8988T (cell line): ENCODE measurements at places on chromosomes 7 and 10.

DNA sequence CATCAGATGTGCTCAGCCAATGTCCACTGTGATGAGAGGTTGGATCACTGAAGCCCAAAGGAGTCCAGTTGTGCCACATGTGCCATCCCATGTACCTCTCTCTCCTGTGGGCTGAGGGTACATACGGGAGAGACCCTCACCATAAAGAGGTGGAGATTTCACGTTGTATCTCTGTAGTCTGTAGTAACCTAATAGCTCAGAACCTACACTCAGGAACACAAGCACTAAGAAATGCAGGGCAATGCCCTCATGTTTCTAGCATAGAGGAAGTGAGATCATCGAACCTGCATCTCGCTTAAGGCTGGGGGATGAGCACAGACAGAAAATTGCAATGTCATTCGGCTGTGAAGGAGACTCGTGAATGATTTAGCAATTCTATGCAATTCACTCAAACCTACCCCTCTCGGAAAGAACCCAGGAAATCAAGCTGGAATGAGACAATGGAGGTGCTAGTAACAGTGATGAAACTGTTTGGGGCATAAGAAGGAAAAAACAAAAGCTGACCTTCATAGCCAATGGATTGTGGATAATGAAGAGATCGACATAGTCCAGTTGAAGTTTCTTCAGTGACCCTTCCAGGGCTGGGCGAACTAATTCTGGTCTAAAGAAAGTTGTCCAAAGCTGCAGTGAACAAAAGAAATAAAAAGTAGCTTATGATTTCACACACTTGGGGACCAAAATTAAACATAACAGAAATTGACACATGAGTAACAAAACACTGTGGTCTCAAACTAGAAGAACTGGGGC, 80.3 kb upstream of the UCN3 start:
- no peak for DNase-seq

- no peak for DNase-seq
Observed at GRCh38 chr10:1652151-1652550, 85.2 kb downstream of the ADARB2 start.

DNA sequence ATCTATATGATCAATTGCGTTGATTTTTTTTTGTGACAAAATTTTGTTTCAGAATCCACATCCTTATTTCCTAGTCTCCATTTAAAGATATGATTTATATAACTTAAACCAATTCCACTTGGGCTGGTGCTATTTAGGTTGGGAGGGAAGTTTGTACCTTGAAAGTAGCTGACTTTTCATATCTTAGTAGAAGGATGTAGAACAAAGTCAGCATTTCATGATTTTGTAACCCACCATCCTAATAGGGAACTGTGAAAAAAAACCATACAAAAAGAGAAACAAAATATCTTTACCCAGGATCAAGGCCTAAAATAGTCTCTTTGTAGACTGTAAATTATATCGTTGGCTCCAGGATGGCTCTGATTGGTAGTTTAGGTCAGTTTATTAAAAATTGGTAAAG, 8.3 kb downstream of the HECTD2 start:
- no peak for DNase-seq

DNA sequence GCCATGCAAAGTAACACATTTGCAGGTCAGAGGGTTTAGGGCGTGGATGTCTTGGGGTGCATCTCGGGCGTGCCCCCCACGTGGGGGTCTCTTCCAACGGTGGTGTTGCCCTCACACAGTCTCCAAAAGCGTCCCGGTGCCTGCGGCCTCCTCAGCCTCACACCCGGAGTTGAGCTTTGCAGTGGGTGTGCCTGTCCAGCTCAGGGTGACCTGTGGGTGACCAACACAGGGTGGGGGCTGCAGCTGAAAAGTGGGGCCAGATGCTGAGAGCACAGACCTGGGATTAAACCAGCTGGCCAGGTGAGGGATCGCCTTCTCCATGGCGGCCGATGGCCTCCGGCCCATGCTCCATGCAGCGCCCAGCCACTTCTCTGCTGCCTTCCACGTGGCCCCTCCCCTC, 63.1 kb downstream of the PWWP2B start:
- DNase-seq: no peak

DNA sequence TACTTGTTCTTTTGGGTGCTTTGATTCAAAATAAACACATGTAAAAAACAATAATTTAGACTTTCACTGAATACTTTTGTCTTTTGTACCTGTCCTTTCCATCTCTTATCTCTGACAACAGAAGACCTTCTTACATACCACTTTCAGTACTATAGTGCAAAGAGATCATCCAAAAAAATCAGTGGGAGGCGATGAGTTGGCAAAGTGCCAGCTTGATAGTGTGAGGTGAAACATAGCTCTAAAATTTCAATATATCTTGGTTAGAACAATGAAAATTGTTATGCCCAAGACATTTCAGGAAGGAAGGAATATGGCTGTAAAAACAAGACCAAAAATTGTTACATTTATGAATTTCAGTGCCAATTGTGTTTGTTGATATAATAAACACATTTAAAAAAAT, 390.2 kb upstream of the COBL start:
- DNase-seq: no peak

DNA sequence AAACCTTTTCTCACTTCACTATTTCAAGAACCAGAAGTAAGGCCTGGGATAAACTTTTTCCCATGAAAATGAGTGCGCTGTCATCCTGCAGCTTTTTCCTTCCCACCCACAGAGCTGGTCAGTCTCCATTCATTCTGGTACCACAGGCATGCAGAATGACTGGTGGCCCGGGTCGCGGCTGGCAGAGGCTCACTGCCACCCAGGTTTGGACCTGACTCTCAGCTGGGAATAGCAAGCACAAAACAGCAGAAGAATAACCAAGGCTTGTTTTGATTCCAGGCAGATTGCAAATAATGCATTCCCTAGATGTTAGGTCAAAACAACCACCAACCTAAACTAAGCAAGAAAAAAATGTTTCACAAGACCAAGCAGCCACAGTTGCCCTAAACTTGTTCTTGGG, 190.5 kb upstream of the NRP1 start:
- no peak for DNase-seq

GRCh38 chr10:118966076-118966849, 63.3 kb upstream of the NANOS1 start:
- DNase-seq: no peak

DNA sequence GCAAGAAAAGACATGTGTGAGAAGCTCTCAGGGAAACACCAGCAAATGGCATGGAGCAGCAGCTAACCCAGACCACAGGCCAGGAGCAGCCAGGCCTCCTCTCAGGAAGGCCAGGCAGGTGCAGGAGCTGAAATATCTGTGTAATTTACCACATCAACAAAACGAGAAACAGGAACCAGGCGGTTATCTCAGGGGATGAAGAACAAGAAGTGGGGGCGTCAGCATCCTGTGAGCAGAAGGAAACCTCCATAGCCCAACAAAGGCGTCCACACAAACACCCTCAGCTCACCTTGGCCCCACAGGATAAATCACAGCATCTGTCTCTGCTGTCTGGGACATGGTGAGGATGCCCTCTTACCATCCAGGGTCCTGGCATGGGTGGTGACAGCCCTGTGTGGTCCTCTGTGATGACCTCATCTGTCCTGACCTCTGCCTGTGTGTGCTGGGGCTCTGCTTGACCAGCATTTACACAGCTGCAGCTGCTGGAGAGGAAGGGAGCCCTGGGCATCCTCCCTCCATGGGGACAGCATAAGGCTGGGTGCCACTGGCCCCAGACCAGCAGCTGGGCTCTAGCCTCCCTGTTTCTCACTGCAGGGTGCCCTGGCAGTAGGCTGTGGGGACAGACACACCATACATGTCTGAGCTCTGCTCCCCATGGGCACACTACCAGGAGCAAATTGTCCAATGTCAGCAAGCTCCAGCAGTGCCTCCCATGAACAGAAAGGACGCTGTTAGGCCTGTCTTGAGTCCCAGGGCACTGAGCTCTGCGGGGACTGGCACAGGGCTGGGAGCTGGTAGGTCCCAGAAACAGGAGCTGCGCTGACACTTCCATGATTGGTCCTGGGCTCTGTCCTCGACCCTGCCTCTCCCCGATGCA, 34.6 kb downstream of the ANXA8 start:
- DNase-seq: no peak

- DNase-seq: no peak
Observed at GRCh38 chr7:134059921-134060320, 67.2 kb upstream of the LRGUK start.

DNA sequence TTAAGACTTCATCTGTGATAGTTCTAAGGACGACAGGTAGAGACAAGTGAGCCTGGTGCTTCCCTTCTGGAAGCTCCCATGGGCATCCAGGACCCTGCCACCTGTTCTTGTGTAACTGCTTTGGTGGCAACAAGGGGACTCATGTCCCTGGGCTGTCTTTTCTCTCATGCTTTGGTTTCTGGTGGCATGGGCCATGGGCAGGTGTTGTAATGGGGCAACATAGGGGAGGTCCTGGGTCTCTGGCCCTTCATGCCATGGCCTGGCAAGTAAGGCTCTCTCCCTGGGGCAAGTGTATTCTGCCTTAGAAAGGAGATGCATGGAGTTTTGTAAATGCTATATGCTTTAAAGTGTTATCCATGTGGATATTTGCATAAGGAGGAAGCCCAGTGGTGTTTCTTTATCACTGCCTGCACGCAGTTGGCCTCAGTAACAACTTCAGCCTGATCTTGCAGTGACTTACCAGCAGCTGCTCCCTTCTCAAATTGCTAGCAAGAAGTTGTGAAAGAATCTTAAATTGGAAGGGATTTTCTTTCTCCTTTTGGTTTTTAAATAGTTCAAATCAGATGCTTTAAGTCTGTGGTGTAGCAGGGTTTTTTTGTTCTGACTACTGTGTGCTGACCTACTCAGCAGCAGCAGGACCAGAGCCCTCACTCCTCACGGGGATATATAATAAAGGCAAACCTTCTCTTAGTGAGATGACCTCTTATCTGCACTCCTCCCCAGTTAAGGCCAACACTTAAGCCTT, 39.9 kb downstream of the OGDH start:
- DNase-seq: no peak

GRCh38 chr10:126104767-126105166, 208.4 kb downstream of the FANK1 start:
- no peak for DNase-seq
